ENCODE measurements at places on chromosomes 5 and 9. TPM values are rescaled to one million over a fixed set of nuclear protein-coding genes. Genes with fewer than 3 reads are reported as not detected.

DNA sequence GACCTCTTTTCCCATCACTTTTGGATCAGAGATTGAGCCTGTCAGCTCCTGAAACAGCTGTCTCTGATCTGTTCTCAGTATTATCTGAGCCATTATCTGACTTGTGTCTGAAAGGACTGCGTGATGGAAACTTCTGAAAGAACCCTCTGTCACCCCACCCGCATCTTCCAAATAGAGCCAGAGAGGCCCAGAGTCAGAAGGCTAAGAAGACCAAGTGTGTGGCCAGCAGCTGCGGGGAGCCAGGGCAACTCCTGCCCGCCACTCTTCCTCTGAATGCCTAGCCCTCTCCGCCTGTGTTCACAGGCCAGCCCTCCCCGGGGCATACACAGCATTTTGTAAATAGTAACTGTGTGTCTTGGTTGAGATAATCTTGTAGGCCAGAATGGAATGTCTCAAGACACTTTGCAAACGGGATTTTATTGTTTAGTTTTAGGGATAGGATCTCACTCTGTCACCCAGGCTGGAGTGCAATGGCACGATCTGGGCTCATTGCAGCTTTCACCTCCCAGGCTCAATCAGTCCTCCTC, 92.7 kb downstream of the AOPEP start:
- no peak for DNase-seq

DNA sequence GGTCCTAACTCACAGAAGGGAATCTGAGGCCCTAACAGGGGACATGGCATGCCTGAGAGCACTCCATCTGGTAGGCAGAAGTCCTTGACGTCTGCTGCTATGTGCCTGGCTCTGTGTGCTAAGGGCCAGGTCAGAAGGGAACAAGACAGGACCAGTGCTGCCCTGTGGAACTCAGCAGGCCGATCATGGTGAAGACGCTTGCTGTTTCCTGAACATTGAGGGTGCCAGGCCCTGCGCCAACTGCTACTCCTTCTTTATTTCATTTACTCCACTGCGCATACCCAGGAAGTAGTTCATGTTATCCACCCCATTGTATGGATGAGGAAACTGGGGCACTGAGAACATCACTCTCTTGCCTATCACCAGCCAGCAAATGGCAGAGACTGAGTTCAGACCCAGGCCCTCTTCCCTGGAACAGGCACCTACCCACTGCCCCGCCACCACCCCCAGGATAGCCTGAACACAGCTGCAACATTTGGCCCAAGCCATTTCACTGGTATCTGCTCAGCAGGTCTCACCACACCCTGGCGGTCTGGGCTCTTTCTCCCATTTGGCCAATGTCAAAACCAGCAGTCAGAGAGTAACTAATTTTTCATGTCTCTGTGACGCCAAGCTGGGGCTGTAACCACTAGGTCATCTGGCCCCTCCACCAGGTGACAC, 24.8 kb upstream of the FOXI1 start:
- DNase-seq, result no peak

GRCh38 chr9:94717761-94718160, 8.7 kb upstream of the AOPEP start:
- no peak for DNase-seq

DNA sequence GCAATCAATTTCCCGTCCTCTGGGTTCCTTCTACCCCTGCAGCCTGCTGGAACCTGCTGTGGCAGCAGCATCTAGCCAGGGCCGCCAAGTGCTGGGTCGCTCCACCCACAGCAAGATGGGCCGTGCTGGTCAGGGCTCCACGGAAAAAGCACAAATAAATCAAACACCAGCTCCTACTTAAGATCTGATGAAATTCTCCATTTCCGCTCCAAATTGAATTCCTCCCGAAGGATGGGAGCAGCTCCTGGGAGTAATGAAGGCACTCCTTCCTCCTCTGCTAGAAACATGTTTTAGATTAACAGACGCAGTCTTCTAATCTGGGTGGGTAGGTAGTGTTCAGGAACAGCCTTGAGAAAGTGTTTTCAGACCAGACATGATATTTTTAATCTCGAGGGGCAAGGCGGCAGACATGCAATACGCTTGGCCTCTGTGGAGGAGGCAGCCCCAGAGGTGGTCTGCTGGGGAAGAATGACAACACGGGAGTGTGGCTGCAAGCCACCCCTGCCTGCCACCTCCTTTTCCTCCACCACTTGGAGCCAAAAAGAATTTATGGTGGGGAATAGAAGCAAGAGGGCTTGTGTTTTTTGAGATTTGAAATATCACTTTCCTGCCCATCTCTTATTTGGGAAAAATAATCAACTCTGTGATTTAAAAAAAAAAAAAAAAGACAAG, 194.1 kb downstream of the AOPEP start:
- DNase-seq, result no peak

GRCh38 chr5:4197151-4197550, 601.5 kb downstream of the IRX1 start:
- no peak for DNase-seq

GRCh38 chr5:98318386-98318785, 455.1 kb upstream of the RGMB start:
- no peak for DNase-seq

DNA sequence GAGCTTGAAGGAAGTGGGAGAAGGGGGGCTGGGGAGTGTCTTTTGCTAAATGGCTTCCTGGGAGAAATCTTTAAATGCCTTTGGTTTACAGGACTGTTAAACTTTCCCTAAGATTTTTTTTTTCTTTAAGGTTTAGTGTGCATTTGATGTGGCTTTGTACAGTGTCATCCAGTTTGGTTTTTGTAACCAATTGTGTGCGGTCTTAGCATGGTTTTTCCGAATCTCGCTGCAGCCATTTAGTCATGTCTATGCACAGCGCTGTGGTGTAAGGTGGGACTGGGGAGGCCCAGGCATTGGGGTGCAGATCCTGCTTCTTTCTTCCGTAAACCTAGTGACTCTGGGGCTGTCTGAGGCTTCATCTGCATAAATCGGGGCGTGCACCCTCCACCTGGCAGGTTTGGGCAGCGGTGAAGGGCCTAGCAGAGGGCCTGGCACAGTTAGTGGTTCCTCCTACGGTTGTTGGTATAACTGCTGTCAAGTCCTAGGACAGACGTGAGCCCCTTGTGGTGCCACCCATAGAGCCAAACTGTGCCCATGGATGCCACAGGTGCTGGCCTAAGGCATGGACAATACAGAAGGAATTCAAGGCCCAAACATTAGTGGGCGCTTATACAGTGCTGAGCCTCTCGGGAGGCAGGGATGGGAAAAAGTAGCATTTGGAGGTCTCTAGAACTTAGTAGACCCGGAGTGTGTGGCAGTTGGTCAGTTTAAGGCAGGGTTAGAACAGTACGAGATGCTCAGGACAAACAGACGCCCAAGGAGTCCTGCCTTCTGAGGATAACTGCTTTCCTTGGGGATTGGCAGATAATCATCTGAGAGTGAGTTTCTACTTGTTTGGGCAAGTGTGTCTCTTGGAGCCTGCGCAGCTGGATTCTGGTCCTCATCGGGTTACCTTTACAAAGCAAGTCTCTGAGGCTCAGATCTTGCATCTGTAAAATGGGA, 1.5 kb downstream of the PRRC2B start:
- DNase-seq, result peak; percentile 58

GRCh38 chr5:107557051-107557658, 113.6 kb downstream of the EFNA5 start:
- no peak for DNase-seq

C6 gene
- not detected for total RNA-seq

LCN10 gene
- 15.9 TPM for total RNA-seq
